ENCODE measurements at places on chromosomes 5 and 9.

- no peak for DNase-seq
Observed at GRCh38 chr9:38250279-38251035, 142.0 kb upstream of the ALDH1B1 start.

GRCh38 chr9:78775696-78776295 is 478.9 kb downstream of the PSAT1 start:
- no peak for DNase-seq

GRCh38 chr9:12980085-12980851 is 205.4 kb downstream of the LURAP1L start:
- DNase-seq, result no peak

DNA sequence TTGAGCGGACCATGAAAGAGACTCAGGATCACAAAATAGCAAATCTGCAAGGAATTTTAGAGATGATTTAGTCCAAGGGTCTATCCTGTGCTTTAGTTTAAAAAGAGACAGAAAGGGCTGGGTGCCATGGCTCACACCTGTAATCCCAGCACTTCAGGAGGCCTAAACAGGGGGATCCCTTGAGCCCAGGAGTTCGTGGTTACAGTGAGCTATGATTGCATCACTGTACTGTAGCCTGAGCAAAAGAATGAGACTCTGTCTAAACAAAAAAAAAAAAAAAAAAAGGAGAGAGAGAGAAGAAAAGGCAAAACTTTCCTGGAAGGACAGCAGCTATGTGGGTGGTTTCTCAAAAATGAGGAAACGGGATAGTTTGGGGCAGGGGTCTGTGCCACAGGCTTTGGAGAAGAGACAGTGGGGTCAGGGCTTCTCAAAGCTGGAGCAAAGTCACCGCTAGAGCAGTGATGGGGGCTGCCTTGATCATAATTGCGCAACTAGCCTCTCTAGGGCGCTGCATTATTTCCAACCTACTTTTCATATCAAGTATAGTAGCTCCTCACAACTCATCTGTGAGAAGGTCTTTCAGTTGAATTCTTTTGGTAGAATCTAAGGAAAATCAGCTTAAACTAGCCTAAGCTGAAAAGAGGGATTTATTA is 8.5 kb upstream of the ANKH start:
- DNase-seq, result peak; percentile 36

- DNase-seq, result no peak
Observed at GRCh38 chr9:37151812-37152211, 31.4 kb downstream of the ZCCHC7 start.

- DNase-seq, result no peak
Observed at GRCh38 chr9:119441338-119441737, 72.1 kb upstream of the BRINP1 start.

- peak; percentile 92 for DNase-seq
Observed at GRCh38 chr5:172123269-172123692, 64.7 kb downstream of the STK10 start.
